ENCODE measurements at places on chromosomes 2 and 18. TPM values are rescaled to one million over a fixed set of nuclear protein-coding genes. Genes with fewer than 3 reads are reported as not detected.

The AKAIN1 gene
- not detected for total RNA-seq

The KCNF1 gene
- 0.39 TPM for total RNA-seq

The KCNG2 gene
- not detected for total RNA-seq

GRCh38 chr2:29325544-29325943 is 210.3 kb downstream of the CLIP4 start:
- no peak overlapping the region for H3K4me3 ChIP-seq
- no peaks in the 10 kb centered on the region for H3K4me1 ChIP-seq
- no peak for DNase-seq
- H3K36me3 ChIP-seq, result no peaks in the 10 kb centered on the region

- peaks cover 5% of the 10 kb centered on the region for H3K4me1 ChIP-seq
- H3K27me3 ChIP-seq, result no peaks in the 10 kb centered on the region
- H3K27ac ChIP-seq, result no peak overlapping the region
- no peak for DNase-seq
- no peak overlapping the region for H3K4me3 ChIP-seq
- H3K36me3 ChIP-seq, result no peaks in the 10 kb centered on the region
These were observed 160.1 kb downstream of the GFPT1 start for GRCh38 chr2:69226903-69227302.

GRCh38 chr2:113324684-113325160 is 46.0 kb upstream of the PAX8 start:
- H3K27ac ChIP-seq, result peak overlapping the region; percentile 60
- peaks cover 2% of the 10 kb centered on the region for H3K4me1 ChIP-seq
- H3K4me3 ChIP-seq, result peak overlapping the region; percentile 63
- DNase-seq, result no peak
- H3K36me3 ChIP-seq, result no peaks in the 10 kb centered on the region

The PRKAG3 gene
- total RNA-seq, result not detected
